ENCODE measurements at places on chromosomes 7 and 10.

DNA sequence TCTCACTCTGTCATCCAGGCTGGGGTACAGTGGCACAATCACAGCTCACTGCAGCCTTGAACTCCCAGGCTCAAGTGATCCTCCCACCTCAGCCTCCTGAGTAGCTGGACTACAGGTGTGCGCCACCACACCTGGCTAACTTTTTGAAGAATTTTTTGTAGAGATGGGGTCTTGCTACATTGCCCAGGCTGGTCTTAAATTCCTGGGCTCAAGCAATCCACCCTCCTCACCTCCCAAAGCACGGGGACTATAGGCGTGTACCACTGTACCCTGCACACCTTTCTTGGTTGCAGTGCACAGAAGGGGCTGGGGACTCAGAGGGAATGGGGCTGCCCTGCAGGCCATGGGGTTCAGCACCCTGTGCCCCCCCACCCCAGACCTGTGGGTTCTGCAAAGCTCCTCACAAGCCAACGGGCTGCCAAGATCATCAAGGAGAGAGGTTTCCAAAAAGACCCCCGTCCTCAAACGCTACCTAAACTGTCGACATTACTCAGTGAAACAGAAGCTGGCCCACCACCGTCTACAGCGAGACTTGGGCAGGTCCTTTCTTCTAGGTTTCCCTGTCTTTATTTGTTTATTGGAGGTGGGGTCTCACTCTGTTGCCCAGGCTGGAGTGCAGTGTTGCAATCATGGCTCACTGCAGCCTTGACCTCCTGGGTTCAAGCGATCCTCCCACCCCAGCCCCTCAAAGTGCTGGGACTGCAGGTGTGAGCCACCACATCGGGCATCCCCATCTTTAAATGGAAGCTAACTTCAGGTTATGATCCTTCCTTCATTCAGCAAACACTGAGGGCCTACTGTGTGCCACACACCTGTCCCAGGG, 26.6 kb upstream of the ELFN1 start:
- DNase-seq, result no peak

GRCh38 chr10:129049501-129049900, 417.5 kb upstream of the MGMT start:
- DNase-seq, result no peak

DNA sequence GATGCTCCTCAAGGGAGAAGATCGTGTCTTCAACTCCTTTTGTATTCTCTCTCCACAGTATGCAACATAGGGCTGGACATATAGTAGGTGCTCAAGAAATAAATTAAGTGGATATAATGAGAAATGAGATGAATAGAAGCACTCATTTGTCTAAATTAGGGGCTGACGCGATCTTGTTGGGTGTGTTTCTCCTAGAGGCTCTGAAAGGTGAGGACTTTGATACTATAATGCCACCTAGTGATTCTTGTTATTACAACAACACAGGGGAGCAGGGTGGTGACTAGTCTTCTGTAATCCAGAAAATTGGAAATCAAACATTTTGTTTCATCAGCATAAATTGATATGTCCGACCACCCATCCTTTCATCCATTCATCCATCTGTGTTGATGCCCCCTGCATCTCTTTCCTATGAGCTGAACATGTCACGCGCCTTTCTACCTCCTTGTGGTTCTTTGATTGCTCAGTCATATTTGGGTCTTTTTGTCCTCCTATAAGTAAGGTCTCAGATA, 3.5 kb upstream of the CFAP58 start:
- no peak for DNase-seq

GRCh38 chr7:83466187-83466923, 182.6 kb downstream of the SEMA3E start:
- no peak for DNase-seq

- DNase-seq, result no peak
Observed at GRCh38 chr10:58350619-58351323, 16.0 kb downstream of the UBE2D1 start.

- no peak for DNase-seq
Observed at GRCh38 chr10:25820874-25821273, 113.2 kb upstream of the MYO3A start.

DNA sequence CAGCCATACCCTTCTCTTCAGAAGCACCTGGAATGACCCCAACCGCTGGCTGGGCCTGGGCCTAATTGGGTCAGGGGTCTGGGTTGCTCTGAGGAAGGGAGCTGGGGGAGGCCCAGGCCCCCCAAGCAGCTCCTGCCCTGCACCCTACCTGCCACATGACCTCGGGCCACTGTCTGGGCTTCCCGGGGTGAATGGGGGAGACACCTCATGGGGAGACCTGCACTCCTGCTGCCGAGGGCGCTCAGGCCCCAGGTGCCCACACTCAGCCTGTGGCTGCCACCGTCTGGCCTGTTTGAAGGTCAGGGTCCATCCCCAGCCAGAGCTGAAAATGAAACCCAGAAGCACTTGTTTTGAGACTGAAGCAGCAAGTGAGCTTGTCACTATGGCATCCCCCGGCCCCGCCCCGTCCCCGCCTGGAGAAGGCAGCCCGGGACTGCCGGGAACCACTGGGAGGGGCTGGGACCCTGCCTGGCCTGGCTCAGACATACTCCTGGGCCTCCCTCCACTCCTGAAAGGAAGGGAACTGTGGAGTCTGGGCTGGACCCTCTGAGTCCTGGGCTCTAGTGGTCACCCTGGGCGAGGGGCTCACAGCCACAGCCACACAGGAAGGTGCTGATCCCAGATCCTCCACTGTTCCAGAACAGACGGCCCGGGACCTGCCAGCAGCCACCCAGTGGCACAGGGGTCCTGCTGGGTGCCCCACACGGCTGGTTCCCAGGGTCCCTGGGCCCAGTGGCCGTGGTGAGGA, 7.4 kb upstream of the MICALL2 start:
- DNase-seq, result no peak

GRCh38 chr10:103983367-103983911, 16.5 kb downstream of the SLK start:
- DNase-seq, result no peak

DNA sequence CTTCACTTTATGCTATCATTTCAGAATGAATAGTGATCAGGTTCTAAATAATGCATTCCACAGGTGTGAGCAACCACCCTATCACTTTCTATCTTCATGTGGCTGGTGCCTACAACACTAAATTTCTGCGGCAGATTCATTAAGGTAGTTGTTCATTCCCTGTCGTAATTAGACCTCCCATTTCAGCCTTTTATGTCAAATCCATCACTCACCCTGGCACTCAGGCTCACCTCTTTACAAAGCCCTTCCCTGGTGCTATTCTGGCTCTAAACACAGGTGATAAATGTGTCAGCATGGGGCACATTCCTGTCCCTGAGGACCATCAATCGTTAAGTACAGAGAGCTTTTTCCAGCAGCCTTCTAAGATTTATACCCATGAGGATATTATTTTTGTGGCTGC, 300.0 kb upstream of the C7orf33 start:
- DNase-seq, result no peak

DNA sequence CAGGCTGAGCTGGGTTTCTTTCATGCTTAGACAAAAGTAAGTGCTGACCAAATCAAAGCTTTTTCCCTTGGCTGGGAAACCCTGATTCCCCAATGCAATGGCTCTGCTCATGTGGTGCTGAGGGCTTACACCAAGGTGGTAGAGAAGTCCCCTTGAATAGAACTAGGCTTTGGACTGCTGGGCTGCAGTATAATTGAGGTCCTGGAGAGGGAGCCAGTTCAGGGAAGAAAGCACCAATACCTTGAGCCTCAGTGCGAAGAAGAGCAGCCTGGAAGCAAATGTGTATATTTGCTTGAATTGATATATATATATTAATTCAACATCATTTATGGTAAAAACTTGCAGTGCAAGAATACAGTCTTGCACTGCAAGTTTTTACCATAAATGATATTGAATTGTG, 391.1 kb downstream of the RPS24 start:
- DNase-seq, result no peak

GRCh38 chr10:67977251-67977650, 92.8 kb downstream of the SIRT1 start:
- no peak for DNase-seq

GRCh38 chr10:24958091-24958720, 5.8 kb upstream of the PRTFDC1 start:
- peak; percentile 92 for DNase-seq

GRCh38 chr10:68423522-68423921, 16.4 kb upstream of the RUFY2 start:
- no peak for DNase-seq

- DNase-seq, result no peak
Observed at GRCh38 chr7:83452256-83452655, 196.7 kb downstream of the SEMA3E start.

DNA sequence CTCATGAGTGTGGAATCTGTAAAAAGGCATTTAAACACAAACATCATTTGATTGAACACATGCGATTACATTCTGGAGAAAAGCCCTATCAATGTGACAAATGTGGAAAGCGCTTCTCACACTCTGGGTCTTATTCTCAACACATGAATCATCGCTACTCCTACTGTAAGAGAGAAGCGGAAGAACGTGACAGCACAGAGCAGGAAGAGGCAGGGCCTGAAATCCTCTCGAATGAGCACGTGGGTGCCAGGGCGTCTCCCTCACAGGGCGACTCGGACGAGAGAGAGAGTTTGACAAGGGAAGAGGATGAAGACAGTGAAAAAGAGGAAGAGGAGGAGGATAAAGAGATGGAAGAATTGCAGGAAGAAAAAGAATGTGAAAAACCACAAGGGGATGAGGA, 207.7 kb downstream of the ZEB1 start:
- no peak for DNase-seq

DNA sequence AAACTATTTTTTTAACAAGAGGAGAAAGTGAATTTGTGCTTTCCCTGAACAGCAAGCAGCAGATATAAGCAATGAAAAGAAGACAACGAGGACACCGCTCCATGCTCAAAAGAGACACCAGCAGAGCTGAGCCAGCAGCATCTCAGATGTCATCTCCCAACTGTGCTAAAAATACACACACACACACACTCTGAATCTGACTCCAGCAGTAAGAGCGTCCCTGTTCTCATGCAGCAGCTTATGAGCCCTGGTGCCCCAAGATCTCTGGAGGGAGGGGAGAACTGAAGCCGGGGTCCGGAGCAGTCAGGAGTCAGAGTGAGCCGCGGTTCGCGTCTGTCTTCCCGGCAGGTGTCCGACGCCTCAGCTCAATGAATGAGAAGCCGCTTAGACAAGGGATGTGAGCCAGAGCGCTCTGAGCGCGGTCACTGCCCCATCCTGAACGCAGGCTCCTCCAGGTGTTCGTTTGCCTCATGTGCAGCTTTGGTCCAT, 49.2 kb downstream of the SVIL start:
- no peak for DNase-seq

DNA sequence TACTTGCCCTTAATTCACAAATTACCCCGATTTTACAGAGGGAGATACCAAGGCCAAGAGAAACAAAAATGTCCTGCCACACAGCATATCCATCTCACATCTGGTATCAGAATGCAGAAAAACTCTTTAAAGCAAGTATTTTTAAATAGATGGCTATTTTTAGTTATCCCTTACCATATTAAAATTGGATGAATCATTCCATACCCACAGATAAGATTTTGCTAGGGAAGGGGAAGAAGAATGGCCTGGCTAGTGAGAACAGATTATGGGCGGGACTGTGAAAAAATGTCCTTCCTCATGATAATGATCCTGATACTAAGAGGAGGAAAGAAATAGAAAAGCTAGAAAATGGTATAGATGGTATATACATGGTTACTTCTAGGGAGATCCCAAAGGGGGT, 80.6 kb upstream of the GATAD1 start:
- DNase-seq, result no peak

GRCh38 chr10:113139699-113140098, 189.7 kb downstream of the TCF7L2 start:
- DNase-seq, result no peak

- DNase-seq, result no peak
Observed at GRCh38 chr10:86139066-86139657, 227.4 kb downstream of the GRID1 start.
